ENCODE measurements at places on chromosomes 3 and 15. TPM values are rescaled to one million over a fixed set of nuclear protein-coding genes. Genes with fewer than 3 reads are reported as not detected.

The BCHE gene
- total RNA-seq, result not detected

The TNIK gene
- total RNA-seq, result 56.9 TPM

DNA sequence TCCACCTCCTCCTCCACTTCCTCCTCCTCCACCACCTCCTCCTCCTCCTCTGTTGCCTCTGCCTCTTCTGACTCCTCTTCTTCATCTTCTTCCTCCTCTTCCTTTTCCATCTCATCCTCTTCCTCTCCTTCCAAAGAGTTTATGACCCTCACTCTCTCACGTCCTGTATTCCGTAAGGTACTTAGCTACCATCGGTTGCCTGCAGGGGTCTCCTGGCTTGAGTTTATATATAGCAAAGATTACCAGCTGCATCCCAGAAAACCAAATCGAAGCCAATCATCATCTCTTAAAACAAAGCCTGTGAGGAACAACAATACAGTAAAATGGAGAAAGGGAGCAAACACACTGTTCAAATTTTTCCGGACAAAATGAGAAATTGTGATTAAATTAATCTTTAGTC lies 317.4 kb downstream of the C3orf38 start:
- H3K27me3 ChIP-seq, result no peaks in the 10 kb centered on the region
- H3K27ac ChIP-seq, result no peak overlapping the region
- DNase-seq, result no peak
- no peaks in the 10 kb centered on the region for H3K36me3 ChIP-seq

DNA sequence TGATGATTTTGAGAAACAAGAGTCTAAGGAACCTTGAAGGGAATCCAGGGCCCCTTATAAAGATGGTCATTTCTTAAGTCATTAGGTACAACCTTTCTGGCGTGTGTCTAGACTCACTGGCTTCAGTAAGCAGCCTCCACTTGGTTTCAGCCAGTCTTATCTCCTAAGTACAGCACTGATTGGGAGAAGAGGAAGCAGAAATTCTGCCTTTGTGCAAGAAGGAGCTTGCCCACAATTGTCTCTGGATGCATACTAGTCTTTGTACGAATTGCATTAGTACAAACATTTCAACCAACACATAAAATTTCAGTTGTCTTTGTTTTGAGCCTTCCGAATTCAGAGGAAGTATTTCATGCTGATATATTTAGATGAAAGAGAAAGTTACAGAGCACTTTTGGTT lies 139.4 kb downstream of the SLCO3A1 start:
- no peak overlapping the region for H3K27ac ChIP-seq
- no peaks in the 10 kb centered on the region for H3K27me3 ChIP-seq
- H3K36me3 ChIP-seq, result no peaks in the 10 kb centered on the region
- no peak overlapping the region for H3K4me3 ChIP-seq
- peaks cover 8% of the 10 kb centered on the region for H3K4me1 ChIP-seq

The SEMA5B gene
- total RNA-seq, result not detected

DNA sequence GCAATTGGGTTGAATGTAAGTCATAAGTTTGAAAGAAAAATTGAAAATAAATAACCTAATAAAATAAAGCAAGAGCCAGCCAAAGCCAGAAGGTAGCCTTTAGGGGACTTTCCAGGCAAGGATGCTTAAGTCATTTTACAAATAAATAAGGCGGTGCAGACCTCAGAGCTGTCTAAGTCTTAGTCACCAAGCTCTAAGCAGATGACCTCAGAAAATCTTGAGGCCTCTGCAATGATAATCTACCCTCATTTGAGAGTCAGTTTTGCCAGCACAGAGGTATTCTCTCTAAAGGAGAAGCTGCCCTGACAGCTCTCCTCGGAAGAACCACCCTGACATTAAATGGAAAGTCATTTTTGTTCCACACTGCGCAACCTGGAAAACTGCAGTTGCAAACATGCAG lies 113.9 kb downstream of the OXNAD1 start:
- no peak overlapping the region for H3K4me3 ChIP-seq
- DNase-seq, result no peak
- H3K27me3 ChIP-seq, result no peaks in the 10 kb centered on the region
- H3K4me1 ChIP-seq, result peaks cover 72% of the 10 kb centered on the region
- peaks cover 95% of the 10 kb centered on the region for H3K36me3 ChIP-seq

The FBXL22 gene
- total RNA-seq, result 0.81 TPM

- no peaks in the 10 kb centered on the region for H3K4me1 ChIP-seq
- no peaks in the 10 kb centered on the region for H3K27me3 ChIP-seq
- no peak for DNase-seq
- H3K36me3 ChIP-seq, result no peaks in the 10 kb centered on the region
- H3K4me3 ChIP-seq, result no peak overlapping the region
Observed at GRCh38 chr3:6854184-6854583, 6.7 kb upstream of the GRM7 start.

The CPNE4 gene
- total RNA-seq, result not detected

GRCh38 chr15:34610354-34610753 lies 26.9 kb upstream of the GOLGA8B start:
- no peak overlapping the region for H3K27ac ChIP-seq
- no peak for DNase-seq
- H3K4me3 ChIP-seq, result no peak overlapping the region
- peaks cover 14% of the 10 kb centered on the region for H3K4me1 ChIP-seq

GRCh38 chr3:56251343-56251945 lies 216.8 kb downstream of the ERC2 start:
- peak; percentile 34 for DNase-seq
- H3K27ac ChIP-seq, result no peak overlapping the region
- no peak overlapping the region for H3K4me3 ChIP-seq

- no peak overlapping the region for H3K27ac ChIP-seq
- H3K36me3 ChIP-seq, result no peaks in the 10 kb centered on the region
- no peaks in the 10 kb centered on the region for H3K4me1 ChIP-seq
- no peak for DNase-seq
- no peaks in the 10 kb centered on the region for H3K27me3 ChIP-seq
Observed at GRCh38 chr3:120567370-120568201, 28.6 kb upstream of the NDUFB4 start.

GRCh38 chr15:37929238-37929637 lies 5.2 kb upstream of the TMCO5A start:
- no peak overlapping the region for H3K27ac ChIP-seq
- no peaks in the 10 kb centered on the region for H3K4me1 ChIP-seq
- no peak for DNase-seq
- H3K4me3 ChIP-seq, result no peak overlapping the region

GRCh38 chr3:39186692-39187151 lies 5.7 kb downstream of the XIRP1 start:
- H3K27me3 ChIP-seq, result no peaks in the 10 kb centered on the region
- no peaks in the 10 kb centered on the region for H3K36me3 ChIP-seq
- H3K27ac ChIP-seq, result no peak overlapping the region
- no peak overlapping the region for H3K4me3 ChIP-seq

DNA sequence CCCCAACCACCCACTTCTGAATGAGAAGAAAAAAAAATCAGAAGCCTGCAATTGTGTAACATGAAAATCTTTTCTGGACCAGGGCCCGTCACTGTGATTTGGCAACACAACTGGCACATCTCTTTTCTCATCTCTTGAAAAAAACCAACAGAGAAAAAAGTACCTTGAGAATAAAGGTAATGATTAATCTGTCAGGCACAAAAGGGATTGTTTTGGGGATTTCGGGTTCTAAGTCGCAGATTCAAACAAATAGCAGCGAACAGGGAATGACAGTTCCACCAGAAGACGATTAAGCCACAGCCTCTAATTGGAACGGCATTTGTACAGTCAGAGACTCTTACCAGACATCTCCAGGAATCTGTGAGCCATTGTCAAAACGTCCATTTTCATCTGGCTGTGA lies at the start of gene AQP9:
AQP9 (plus strand) TSS at position 276 of the 400 bp plus-strand sequence. CDS start 185 bp downstream, outside the sequence.
- no peak within 1 kb of the TSS for H3K4me3 ChIP-seq
- H3K27me3 ChIP-seq, result peaks cover 21% of the 10 kb centered on the region
- H3K4me1 ChIP-seq, result no peaks in the 10 kb centered on the region

- no peak overlapping the region for H3K4me3 ChIP-seq
- DNase-seq, result no peak
- H3K4me1 ChIP-seq, result peaks cover 59% of the 10 kb centered on the region
- no peak overlapping the region for H3K27ac ChIP-seq
Observed at GRCh38 chr3:111588527-111588926, 6.6 kb downstream of the ZBED2 start.

- H3K36me3 ChIP-seq, result peaks cover 27% of the 10 kb centered on the region
- H3K4me1 ChIP-seq, result peaks cover 11% of the 10 kb centered on the region
- no peak for DNase-seq
- no peaks in the 10 kb centered on the region for H3K27me3 ChIP-seq
- H3K27ac ChIP-seq, result peak overlapping the region; percentile 2
- no peak overlapping the region for H3K4me3 ChIP-seq
Observed at GRCh38 chr15:42558739-42559138, 10.1 kb downstream of the HAUS2 start.

The TMCO5A gene
- total RNA-seq, result not detected

The IL17RB gene
- total RNA-seq, result 2.9 TPM

- H3K27ac ChIP-seq, result no peak overlapping the region
- H3K27me3 ChIP-seq, result no peaks in the 10 kb centered on the region
- no peaks in the 10 kb centered on the region for H3K4me1 ChIP-seq
- no peaks in the 10 kb centered on the region for H3K36me3 ChIP-seq
Observed at GRCh38 chr3:188931531-188931930, 240.2 kb upstream of the TPRG1 start.

- DNase-seq, result no peak
- no peaks in the 10 kb centered on the region for H3K4me1 ChIP-seq
- no peak overlapping the region for H3K4me3 ChIP-seq
- no peaks in the 10 kb centered on the region for H3K36me3 ChIP-seq
Observed at GRCh38 chr3:35042210-35042991, 596.9 kb upstream of the ARPP21 start.

- no peak overlapping the region for H3K4me3 ChIP-seq
- no peak for DNase-seq
- H3K27me3 ChIP-seq, result no peaks in the 10 kb centered on the region
- H3K27ac ChIP-seq, result no peak overlapping the region
Observed at GRCh38 chr3:71273453-71273852, 310.1 kb downstream of the FOXP1 start.

DNA sequence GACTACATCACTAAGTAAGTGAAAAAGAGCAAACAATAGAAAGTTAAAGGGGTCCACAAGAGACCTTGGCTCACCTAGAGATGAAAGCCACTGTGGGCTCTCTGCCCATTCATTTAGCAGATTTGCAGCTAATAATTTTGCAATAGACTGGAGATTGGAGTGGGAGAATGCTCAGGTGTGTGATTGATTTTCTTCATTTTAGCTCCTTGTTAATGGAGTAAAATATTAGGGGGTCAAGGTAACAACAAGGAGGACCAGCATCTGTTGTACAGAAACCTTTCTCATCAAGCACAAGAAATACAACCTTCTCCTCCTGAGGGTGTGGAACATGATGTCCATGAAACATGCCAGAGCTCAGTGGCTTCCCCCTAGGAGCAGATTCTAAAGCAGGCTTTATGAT lies 63.2 kb downstream of the TMEM266 start:
- peaks cover 23% of the 10 kb centered on the region for H3K27me3 ChIP-seq
- no peaks in the 10 kb centered on the region for H3K4me1 ChIP-seq
- H3K4me3 ChIP-seq, result no peak overlapping the region
- no peak overlapping the region for H3K27ac ChIP-seq
- H3K36me3 ChIP-seq, result no peaks in the 10 kb centered on the region

GRCh38 chr3:87413814-87414213 lies 137.4 kb upstream of the POU1F1 start:
- H3K4me1 ChIP-seq, result no peaks in the 10 kb centered on the region
- no peak overlapping the region for H3K4me3 ChIP-seq
- no peaks in the 10 kb centered on the region for H3K36me3 ChIP-seq
- no peak for DNase-seq

- DNase-seq, result no peak
- peaks cover 14% of the 10 kb centered on the region for H3K27me3 ChIP-seq
- H3K4me3 ChIP-seq, result no peak overlapping the region
- peaks cover 2% of the 10 kb centered on the region for H3K4me1 ChIP-seq
- no peak overlapping the region for H3K27ac ChIP-seq
- no peaks in the 10 kb centered on the region for H3K36me3 ChIP-seq
Observed at GRCh38 chr15:42070279-42070975, 23.9 kb downstream of the PLA2G4D start.

GRCh38 chr15:62606376-62607113 lies 436.0 kb upstream of the TPM1 start:
- no peak for DNase-seq
- H3K4me1 ChIP-seq, result no peaks in the 10 kb centered on the region
- no peak overlapping the region for H3K4me3 ChIP-seq
- H3K36me3 ChIP-seq, result no peaks in the 10 kb centered on the region

DNA sequence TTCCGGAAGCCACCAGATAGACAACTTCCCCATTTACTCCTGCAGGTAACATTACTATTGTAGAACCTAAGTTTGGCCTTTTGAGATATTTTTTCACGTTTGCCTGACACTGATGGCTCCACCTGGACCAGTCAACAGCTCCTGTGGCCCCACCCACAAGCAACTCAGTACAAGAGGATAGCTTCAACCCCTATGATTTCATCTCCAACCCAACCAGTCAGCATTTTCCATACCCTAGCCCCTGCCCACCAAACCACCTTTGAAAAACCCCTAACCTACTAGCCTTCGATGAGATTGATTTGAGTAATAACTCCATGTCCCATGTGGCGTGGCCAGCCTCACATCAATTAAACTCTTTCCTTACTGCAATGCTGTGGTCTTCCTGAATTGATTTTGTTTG lies 950 bp upstream of the EHHADH start:
- DNase-seq, result no peak
- peaks cover 27% of the 10 kb centered on the region for H3K27me3 ChIP-seq
- H3K36me3 ChIP-seq, result peaks cover 3% of the 10 kb centered on the region
- no peak overlapping the region for H3K4me3 ChIP-seq
- H3K27ac ChIP-seq, result no peak overlapping the region
- peaks cover 5% of the 10 kb centered on the region for H3K4me1 ChIP-seq

The CHDH gene
- total RNA-seq, result 0.40 TPM

GRCh38 chr3:58260733-58261132 lies 23.1 kb downstream of the ABHD6 start:
- no peak overlapping the region for H3K4me3 ChIP-seq
- no peak overlapping the region for H3K27ac ChIP-seq
- H3K27me3 ChIP-seq, result no peaks in the 10 kb centered on the region
- no peaks in the 10 kb centered on the region for H3K4me1 ChIP-seq

- peaks cover 8% of the 10 kb centered on the region for H3K36me3 ChIP-seq
- H3K27ac ChIP-seq, result no peak overlapping the region
- no peak for DNase-seq
- peaks cover 30% of the 10 kb centered on the region for H3K4me1 ChIP-seq
Observed at GRCh38 chr3:138186221-138186620, 880 bp upstream of the ARMC8 start.

- no peak overlapping the region for H3K4me3 ChIP-seq
- peaks cover 39% of the 10 kb centered on the region for H3K27me3 ChIP-seq
- peaks cover 14% of the 10 kb centered on the region for H3K4me1 ChIP-seq
- DNase-seq, result no peak
- H3K27ac ChIP-seq, result no peak overlapping the region
- no peaks in the 10 kb centered on the region for H3K36me3 ChIP-seq
Observed at GRCh38 chr15:70328679-70329115, 231.0 kb upstream of the TLE3 start.

DNA sequence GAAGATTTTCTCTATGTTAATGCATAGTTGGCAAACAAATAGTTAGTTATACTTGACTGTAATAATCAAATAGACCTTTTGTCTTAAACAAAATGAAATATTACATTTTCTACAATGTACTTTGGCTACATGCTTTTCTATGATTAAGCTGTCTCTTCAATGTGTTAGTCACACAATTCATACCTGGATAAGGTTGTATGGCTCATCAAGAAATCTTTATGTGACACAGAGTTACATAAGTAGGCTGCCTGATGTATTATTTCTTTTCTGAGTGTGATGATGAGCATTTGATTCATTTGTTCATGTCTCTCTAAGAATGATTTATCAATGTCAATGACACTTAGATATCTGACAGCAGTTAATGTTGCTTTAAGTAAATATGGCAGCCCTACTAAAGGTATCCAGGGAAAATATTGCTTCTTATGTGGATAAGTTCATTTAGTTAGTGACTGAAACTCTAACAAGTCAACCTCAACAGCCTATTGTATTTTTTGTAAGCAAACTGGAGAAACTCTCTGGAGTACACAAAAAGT lies 157.4 kb upstream of the SOX2 start:
- no peaks in the 10 kb centered on the region for H3K27me3 ChIP-seq
- H3K4me1 ChIP-seq, result no peaks in the 10 kb centered on the region
- no peak overlapping the region for H3K27ac ChIP-seq
- no peak overlapping the region for H3K4me3 ChIP-seq
- no peaks in the 10 kb centered on the region for H3K36me3 ChIP-seq
- DNase-seq, result no peak
